ENCODE measurements at places on chromosomes 12 and 14.

DNA sequence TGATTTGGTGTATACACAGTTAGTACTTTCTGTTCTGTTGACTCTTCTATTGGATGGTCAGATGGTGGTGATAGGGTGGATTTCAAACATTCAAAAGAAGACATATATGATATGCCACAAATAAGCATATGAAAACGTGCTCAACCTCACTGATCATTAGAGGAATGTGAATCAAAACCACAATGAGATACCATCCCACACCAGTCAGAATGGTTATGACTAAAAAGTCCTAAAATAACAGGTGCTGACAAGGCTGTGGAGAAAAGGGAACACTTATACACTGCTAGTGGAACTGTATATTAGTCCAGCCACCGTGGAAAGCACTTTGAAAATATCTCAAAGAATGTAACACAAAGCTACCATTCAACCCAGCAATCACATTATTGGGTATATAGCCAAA is 425.5 kb downstream of the C12orf50 start:
- DNase-seq, result no peak

GRCh38 chr14:79841433-79841832 is 369.9 kb downstream of the DIO2 start:
- no peak for DNase-seq

DNA sequence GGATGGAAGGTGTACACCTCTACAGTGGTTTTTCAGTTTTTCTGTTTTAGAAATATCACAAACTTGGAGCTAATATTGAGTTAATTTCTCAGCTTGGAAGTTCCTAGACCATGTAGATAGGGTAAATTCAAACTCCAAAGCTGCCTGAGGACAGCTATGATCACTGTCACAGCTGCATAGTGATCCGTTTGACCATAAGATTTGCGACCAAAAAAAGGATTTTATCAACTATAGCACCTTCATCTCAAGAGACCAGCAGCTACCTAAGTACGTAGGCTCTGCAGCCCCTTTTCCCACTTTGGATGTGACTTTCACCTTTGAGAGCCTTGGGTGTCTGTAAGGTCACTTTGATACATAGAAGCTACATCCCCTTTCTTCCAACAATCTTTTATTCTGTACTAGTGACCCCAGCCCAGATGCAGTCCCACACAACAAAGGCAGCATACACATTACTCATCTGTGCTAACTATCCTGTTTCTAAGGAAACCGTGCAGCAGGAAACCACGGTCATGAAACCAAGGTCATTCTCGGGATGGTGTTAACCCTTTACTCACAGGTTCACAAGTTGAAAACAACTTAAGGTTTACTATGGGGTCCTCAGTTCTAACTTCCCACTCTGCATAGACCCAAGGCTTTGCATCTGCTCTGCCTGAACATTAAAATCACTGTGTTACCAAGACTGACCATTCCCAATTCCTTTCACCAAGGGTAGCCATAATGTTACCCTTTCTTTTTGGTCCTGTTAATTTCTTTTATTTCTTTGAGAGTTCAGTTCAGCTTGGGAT is 75.4 kb downstream of the IFT81 start:
- peak; percentile 85 for DNase-seq

DNA sequence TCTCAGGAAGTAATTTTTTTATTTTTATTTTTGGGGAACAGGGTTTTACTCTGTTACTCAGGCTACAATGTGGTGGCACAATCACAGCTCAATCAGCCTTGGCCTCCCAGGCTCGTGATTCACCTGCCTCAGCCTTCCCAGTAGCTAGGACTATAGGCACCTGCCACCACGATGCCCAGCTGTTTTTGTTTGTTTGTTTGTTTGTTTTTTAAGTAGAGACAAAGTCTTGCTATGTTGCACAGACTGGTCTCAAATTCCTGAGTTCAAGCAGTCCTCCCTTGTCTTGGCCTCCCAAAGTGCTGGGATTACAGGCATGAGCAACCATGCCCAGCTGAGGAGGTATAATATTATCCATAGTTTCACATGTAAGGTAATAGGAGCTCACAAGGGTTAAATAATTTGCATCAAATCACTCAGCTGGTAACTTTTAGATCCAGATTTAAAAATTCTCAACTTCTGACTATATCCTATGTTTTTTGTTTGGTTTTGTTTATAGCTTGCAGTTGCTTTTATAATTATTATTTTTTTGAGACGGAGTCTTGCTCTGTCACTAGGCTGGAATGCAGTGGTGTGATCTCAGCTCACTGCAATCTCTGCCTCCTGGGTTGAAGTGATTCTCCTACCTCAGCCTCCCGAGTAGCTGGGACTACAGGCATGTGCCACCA is 629.3 kb downstream of the DIO2 start:
- DNase-seq, result peak; percentile 42

DNA sequence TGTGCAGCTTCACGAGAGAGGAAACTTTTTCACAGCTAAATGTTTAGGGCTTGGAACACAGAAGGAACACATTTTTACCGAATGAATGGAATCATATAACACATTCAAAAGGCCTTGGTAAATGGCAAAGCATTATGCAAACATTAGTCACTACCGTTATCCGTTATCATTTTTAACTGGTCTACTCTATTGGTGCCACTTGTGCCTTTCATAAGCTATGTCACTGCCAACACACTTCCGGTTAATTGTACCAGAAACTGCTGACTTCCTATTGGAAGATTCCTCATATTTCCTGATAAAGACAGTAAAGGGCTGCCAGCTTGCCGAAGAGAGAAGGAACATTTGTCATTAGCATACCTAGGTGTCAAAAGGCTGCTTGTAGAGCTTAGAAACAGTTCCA is 169.2 kb downstream of the APAF1 start:
- peak; percentile 42 for DNase-seq

DNA sequence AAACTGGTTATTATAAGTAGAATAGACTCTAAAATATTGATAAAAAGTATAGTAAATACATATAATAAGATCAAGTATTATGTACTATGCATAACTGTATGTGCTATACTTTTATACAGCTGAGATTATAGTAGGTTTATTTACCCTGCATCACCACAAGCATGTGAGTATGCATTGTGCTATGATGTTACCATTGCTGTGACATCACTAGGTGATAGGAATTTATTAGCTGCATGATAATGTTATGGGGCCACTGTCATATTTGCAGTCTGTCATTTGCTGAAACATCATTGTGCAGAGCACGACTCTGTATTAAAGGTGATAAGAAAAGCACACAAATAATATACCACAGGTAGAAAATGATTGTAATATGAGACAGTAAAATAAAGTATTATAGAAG is 385.6 kb downstream of the ZFP36L1 start:
- DNase-seq, result no peak

Measured in astrocyte of the spinal cord (primary cell).